Body of pancreas (tissue), 4 donors: ENCODE measurements at places on chromosomes 13 and 19. TPM values are rescaled to one million over a fixed set of nuclear protein-coding genes. Genes with fewer than 3 reads are reported as not detected.

- peak; percentile 73 for DNase-seq
Observed at GRCh38 chr19:1168572-1169410, 5.3 kb downstream of the SBNO2 start.

DNA sequence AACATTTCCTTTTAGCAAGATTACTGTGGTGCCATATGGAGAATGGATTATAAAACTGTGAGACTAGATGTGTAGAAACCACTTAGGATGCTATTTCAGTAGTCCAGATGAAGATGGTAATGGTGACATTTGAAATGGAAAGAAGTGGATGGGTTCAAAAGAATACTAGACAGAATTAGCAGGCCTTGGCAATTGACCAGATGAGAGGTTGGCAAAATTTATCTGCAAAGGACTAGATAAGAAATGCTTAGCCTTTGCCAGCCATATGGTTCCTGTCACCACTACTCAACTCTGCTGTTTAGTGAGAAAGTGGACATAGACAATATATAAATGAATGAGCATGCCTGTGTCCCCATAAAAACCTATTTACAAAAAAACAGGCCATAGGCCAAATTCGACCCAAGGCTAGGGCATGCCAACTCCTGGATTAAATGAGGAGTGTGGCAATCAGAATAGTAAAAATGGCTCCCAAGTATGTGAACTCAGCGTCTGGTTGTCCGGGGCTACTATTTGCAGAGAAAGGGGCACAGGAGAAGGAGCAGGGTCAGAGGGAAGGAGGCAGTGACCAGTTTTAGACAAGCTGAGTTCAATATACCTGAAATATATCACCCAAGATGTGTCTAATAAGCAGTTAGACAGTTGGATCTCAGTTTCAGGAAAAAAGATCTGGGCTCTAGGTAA is 98.4 kb downstream of the ENOX1 start:
- DNase-seq = no peak

DNA sequence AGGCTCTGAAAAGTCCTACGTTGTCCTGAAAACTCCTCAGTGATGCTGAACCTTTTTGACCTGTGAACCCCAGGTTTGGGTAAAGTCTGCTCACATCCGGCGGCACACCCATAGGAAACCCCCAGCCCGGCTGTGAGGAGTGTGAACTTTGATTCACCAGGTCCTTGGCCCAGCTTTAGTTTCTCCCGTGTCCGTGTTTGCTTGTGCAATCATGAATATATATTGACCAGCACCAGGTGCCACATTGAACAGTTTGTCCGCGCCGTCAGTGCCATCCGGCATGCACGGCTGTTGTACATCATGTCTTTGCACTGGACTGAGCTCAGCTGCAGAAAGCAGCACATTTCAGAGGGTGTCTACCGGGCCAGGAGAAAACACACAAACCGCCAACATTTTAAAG is 45.3 kb downstream of the NFIC start:
- peak; percentile 53 for DNase-seq

- no peak for DNase-seq
Observed at GRCh38 chr13:39777527-39778061, 122.1 kb downstream of the COG6 start.

DNA sequence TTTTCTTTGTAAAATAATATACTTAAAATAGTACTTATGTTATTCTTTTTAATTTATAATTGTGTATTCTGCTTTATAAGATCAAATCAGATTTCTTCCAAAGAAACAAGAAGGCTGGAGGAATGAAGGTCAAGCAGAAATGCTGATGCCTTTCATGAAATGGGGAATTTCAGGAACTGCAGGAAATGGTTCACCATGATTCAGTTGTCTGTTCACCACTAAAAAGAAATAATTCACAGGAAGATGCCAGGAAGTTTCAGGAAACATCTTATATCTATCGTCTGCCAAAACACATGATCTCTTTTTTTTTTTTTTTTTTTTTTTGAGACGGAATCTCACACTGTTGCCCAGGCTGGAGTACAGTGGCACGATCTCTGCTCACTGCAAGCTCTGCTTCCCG is 15.7 kb upstream of the SCEL start:
- DNase-seq = no peak

DNA sequence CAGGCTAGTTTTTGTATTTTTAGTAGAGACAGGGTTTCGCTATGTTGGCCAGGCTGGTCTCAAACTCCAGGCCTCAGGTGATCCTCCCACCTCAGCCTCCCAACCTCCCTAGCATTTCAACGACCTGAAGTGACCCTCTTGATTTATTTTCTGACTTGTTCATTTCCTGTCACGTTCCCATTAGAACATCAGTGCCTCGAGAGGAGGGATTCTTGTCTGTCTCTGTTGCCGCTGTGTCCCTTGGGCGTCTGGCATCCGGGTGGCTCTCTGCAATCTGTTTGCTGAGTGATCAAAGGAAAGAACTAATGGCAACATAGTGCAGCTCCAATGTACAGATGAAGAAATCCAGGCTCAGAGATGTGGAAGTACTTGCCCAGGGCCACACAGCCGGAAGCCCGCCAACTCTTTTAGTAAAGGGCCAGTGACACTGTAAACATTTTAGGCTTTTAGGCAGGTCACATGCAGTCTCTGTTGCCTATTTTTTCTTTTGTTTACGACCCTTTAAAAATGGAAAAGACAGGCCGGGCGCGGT is 47.5 kb downstream of the NFIC start:
- DNase-seq = no peak

- DNase-seq = no peak
Observed at GRCh38 chr19:7665076-7665475, 3.8 kb upstream of the RETN start.

DNA sequence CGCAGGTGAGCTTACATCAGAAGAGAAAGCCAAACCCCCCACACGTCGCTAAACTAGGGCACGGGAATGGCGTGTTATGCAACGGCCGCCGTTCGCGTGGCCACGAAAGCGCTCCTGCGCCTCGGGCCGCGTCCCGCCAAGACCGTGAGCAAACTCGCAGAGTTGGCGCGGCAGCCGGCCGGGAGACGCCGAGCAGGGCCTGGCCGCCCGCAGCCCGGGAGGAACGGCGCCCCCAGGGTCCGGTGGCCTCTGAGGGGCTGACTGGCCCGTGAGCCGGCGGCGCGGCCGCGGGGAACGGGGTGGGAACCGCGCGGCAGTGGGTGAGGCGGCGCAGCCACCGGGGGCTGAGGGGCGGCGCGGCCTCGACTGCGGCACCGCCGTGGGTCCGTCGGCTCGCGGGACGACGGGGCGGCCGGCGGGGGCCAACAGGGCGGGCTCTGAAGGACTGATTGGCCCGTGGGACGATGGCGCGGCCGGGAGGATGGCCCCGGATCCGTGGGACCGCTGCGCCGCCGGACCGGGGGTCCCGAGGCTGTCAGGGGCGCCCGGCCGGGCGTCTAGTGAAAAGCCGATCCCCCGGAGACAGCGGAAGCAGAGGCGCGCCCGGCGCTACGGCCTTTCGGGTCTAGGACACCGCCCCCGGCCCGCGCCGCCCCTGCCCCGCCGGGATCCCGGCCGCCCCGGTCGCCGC is 903 bp downstream of the LATS2 start:
- DNase-seq = peak; percentile 37

- no peak for DNase-seq
Observed at GRCh38 chr19:28045621-28046020, 1167.3 kb downstream of the UQCRFS1 start.

- no peak for DNase-seq
Observed at GRCh38 chr19:11404588-11405222, 14.4 kb downstream of the RGL3 start.

DNA sequence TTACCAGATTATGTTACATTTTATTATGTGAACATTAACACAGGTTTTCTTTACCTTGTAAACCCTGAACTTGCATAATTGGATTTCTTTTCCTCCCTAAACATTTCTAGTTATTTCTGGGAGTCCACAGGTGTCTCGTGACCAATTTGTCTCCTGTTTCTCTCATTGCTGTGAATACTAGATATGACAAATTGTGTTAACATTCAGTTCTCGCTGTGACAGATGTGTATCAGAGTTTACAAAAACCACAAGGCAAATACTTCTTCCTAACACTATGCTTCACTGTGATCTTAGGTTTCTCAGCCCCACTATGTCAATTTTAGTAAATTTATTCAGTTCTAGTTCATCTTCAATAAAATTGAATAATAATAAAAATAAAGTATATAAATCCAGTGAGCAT is 1554.9 kb downstream of the EFNB2 start:
- DNase-seq = no peak

DNA sequence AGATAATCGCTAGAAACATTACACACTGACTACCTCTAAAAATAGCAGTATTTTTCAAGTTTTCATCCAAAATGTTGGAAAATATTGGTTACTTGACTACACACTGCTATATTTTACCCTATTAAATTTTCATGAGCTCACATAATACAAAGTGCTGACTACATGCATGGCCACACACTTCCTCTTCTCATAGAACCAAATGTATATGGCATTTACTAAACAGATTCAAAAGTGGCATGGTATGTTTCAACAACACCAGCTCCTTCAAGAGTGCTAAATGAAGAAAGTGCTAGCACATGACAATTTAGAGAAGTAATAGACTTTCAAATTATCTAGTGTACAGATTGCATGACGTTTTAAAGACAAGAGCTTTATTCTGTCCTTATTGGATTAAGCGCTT is 780.4 kb upstream of the SLITRK6 start:
- DNase-seq = no peak

DNA sequence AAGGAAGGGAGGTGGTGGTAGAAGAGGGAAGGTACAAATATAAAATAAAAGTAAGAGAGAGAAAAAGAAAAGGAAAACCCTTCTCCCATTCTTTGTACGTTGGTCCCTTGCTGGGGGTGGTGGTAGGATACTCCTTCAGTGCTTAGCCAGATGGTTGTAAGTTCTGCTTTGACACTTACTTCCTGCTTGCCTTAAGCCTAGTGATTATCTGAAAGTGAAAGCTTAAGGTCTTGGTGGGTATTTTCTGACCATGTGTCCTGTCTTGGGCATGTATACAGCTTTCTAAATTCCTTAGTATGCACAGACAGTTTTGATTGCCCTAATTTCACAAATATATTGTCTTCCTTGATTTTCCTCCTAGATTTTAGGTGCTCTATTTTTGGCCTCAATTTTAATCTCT is 314.8 kb downstream of the PCDH17 start:
- no peak for DNase-seq

DNA sequence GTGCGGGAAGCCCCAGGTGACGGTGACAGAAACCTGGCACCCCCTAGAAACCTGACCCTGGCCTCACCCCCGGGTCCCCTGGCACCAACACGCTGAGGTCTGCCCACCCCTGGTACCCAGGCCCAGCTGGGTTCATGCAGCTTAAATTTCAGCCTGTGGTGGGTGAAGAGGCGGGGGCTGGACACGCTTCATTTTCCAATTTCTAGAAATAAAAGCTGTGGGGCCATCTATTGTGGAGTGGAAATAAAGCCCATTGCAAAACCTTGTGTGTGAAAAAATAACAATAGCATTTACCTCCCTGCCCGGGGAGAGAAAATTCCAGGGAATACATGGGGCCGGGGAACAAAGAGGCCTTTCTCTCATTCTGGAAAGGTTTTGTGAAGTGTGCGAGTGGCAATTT is 7.5 kb upstream of the FUT5 start:
- DNase-seq = no peak

DNA sequence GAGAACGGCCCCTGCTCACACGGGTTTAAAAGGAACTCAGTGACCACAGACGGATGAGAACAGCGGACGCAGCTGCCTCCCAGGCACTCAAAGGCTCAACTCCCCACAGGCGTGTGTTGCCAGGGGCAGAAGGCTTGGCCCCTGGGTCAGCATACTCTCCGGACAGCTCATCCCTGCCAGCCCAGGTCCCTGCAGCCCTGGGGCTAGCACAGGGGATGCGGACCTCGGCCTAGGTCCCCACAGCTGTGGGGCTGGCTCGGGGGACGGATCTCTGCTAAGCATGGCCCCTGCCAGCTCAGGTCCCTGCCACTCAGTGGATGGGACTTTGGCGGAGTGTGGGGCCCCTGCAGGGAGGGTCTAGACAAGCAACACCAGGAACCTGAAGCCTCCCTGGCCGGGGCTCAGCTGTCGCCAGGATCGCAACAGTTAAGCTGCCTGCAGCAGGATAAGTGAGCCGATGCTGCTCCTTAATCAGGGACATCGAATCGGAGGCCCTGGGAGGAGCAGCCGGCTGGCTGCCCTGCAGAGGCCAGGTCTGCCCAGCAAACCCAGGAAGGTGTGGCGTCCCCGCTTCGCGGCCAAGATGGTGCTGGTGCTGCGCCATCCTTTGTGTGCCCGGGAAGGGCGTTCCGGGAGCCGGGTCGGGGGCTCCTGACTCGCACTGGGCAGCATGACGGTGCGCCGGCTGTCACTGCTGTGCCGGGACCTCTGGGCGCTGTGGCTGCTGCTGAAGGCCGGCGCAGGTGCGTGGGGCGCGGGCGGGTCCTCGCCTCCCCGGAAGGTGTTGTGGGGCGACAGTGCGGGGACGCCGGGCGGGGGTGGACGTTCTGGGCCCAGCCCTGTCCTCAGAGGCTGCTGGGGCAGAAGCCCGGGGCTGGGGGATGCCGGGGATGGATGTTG is 32.5 kb downstream of the MCF2L start:
- peak; percentile 63 for DNase-seq

DNA sequence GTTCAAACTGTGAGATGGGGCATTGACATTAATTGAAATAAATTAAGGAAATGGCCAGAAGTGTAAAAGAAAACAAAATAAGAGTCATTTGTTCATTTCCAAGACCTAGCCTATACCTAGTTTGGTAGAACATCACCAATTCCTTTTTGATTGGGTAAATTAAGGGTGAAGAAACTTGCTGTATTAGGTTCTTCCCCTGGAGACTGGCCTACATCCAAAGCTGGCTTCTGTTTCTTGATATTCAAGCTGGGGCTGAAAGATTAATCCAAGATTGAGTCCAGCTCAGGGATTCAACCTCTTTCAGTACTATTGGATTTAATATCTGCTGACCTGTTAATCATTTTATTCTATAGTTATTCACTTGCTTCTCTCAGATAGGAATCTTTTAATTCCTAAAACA is 183.2 kb downstream of the GPC6 start:
- DNase-seq = no peak

GRCh38 chr13:43608400-43609137 is 178.2 kb downstream of the ENOX1 start:
- DNase-seq = no peak

- DNase-seq = no peak
Observed at GRCh38 chr13:110574161-110574560, 12.6 kb upstream of the RAB20 start.

- DNase-seq = peak; percentile 90
Observed at GRCh38 chr19:7211191-7211951, 82.8 kb downstream of the INSR start.

The ZSCAN18 gene
- 37.4 TPM for total RNA-seq

The ADPRHL1 gene
- total RNA-seq = 15.8 TPM

The CRTC1 gene
- total RNA-seq = 4.9 TPM

The ZNF814 gene
- 30.7 TPM for total RNA-seq

The ICAM4 gene
- total RNA-seq = 0.26 TPM

The SLC6A16 gene
- 1.6 TPM for total RNA-seq

The ZNF99 gene
- total RNA-seq = not detected

The CLC gene
- not detected for total RNA-seq

The FAM216B gene
- not detected for total RNA-seq
